ENCODE measurements at places on chromosomes 6 and 20. TPM values are rescaled to one million over a fixed set of nuclear protein-coding genes. Genes with fewer than 3 reads are reported as not detected.

The MUCL3 gene
- not detected for polyA plus RNA-seq

- no peak for DNase-seq
Observed at GRCh38 chr20:45765307-45765875, 26.3 kb downstream of the WFDC3 start.

The RIN2 gene
- polyA plus RNA-seq: 25.2 TPM

GRCh38 chr6:125810445-125810844 lies 19.7 kb downstream of the NCOA7 start:
- DNase-seq: no peak

DNA sequence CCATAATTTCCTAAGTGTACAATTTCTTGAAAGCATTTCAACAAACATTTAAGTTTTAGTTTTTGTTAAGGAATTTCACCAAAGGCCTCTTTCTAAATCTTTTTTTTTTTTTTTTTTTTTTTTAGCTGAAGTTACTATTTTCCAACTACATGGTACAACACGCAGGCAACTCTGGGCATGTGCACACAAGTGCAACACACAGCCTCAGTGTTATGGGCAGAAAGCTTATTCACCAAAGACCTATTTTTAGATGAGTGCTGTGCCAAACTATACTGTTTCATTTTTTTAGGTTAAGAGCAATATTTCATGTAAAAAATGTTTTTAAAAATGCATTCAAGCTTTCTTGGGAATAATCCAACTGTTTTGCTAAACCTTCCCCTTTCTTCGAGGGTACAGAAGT lies 42.0 kb upstream of the MAP3K4 start:
- DNase-seq: no peak

DNA sequence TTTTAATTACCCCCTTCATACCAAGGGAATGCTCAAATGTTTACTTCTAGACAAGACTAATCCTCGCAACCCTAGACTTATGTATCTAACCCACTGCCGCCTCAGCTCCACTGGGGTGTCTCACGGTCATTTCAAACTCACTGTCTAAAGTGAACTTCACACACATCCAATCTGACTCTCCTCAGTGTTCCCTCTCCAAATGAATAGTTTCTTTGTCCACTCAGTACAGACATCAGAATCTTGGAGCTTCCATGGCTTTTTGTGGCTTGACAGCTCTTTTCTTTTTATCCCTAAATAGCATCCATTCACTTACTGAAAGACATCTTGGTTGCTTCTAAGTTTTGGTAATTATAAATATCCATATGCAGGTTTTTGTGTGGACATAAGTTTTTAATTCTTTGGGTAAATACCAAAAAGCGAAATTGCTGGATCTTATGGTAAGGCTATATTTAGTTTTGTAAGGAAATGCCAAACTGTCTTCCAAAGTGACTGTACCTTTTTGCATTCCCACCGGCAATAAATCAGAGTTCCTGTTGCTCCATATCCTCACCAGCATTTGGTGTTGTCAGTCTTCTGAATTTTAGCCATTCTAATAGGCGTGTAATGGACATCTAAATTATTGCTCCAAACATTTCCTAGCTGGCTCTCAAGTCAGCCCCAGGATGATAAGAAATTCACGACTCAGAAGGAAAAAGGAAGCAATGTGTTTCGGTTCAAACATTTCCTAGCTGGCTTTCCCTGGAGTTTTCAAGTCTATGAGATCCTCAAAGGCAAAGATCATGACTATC lies 73.1 kb downstream of the DNAAF9 start:
- DNase-seq: no peak

DNA sequence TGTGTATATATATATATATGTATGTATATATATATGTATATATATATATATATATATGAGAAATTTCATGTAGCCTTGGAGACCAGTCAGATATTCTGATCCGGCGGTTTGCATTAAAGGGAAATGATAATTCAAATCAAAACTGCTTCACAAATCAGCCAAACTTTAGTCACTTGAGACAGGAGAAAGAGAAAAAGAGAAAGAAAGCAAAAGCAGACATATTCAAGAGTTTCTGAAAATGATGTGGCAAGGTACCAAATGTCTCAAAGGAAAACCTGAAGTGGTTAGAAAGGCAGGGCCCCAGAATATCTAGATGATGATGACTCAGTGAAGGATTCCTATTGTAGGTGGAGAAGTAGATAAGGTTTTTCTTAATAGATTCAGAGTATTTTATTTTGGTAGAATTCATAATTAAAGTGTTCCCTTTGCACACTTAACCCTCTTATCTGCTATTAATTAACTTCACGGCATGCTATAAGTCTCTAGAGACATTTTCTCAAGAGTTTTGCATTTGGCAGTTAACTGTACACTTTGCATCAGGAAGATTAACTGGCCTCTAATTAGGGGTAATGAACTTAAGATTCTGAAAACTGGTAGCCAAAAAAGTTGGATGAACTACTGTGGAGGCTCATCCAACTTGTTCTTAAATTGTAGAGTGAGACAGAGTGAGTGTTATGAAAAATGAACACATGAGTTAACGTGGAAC lies 50.1 kb upstream of the ASF1A start:
- DNase-seq: no peak

Data from BJ (cell line).